ENCODE measurements at places on chromosomes 5 and 9. TPM values are rescaled to one million over a fixed set of nuclear protein-coding genes. Genes with fewer than 3 reads are reported as not detected.

Gene PLEKHG4B
- not detected for total RNA-seq

Gene TRAF1
- 0.87 TPM for total RNA-seq

Gene ADAM19
- total RNA-seq, result 7.7 TPM

Gene GLRX
- 352 TPM for total RNA-seq

Gene FAM151B
- total RNA-seq, result 2.3 TPM

Gene NTNG2
- total RNA-seq, result 0.07 TPM

Gene NUTM2F
- total RNA-seq, result not detected

GRCh38 chr5:137710086-137710485 lies 25.8 kb downstream of the KLHL3 start:
- DNase-seq, result no peak

GRCh38 chr5:156971415-156971814 lies 8.4 kb upstream of the TIMD4 start:
- DNase-seq, result no peak

- DNase-seq, result no peak
These were observed 258.5 kb downstream of the AGTPBP1 start for GRCh38 chr9:85483208-85483607.

GRCh38 chr5:68114378-68115040 lies 101.0 kb upstream of the PIK3R1 start:
- DNase-seq, result no peak

GRCh38 chr5:16457451-16457850 lies 8.1 kb downstream of the ZNF622 start:
- DNase-seq, result no peak

DNA sequence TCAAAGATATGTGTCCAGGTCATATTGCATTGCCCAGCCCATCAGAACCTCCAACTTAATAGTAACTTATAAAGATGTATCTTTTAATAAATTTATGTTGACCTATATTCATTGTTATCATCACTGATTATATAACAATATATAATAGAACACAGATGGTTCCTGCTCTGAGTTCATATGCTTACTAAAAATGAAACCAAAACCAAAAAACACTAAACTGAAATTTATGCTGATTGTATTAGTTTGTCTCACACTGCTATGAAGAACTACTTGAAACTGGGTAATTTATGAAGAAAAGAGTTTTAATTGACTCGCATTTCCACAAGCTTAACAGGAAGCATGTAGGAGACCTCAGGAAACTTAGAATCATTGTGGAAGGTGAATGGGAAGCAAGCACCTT lies 462.5 kb upstream of the TYRP1 start:
- DNase-seq, result no peak

DNA sequence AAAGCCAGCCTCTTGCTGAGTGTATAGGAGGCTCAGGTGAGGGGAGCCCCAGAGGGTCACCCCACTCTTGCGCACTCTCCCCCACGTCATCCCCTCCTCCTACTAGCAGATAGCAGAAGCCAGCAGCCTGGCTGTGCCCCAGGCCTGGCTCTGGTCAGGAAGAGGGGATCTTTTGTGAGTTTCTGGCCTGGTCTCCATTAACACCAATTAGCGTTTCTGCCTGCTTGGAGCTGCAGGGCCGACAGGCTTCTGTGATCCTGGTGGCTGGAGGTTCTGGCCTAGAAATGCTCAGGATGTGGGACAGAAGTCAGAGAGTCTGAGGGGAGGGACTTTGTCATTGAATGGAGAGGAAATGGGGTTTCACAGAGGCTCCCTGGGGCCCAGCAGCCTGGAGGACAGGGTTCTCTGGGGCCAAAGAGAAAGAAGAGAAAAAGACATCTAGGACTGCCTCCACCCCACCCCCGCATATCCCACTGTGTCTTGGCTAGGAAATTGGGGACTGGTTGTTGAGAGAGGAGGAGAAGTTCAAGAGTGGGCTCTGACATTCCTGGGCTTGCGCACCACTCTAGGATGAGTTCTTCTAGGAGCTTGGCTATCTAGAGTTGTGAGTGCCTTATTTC lies 47.5 kb upstream of the ARAP3 start:
- DNase-seq, result no peak

DNA sequence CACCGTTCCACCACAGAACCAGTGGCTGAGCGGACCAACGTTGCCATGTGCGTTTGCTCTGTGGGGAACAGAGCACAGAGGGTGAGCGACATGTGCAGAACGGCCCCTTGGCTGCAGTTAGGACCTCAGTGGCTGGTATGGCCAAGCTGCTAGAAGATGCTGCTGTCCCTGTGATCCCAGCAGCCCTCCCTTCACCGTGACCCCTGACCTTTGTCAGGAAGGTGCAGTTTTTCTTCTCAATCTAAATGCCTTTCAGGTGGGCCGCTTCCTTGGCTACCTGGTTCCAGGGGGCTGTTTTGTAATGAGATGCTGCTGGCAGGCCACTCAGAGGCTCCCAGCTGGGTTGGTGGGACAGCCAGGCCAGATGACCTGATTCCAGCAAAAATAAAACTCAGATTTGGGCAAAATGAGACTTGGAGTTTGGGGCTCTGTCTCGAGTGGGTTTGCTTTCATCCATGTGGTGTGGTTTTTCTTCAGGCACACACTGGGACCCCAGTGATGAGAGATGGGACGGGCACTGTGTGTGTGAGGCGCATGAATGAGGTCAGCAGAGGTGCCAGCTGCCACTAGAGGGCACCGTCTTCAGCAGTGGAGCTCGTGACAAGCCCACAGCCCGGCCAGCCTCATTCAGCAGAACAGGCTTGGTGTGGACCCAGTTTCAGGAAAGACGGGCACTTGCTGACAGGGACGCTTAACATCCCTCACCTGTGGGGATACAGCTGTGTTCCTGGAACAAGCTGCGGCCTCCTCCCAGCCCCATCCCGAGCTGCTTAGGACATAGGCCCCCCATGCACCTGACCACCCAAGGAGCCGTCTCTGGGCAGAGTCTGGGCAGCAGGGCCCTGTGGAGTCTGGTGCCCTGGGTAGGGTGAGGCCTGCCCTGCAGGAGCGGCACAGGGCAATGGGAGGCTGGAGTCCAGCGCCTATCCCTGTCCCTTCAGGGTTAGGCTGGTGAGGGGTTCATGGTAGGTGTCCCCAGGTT lies 4.1 kb downstream of the MRPS2 start:
- peak; percentile 79 for DNase-seq

- no peak for DNase-seq
These were observed 1.1 kb downstream of the PALM2AKAP2 start for GRCh38 chr9:109781086-109781485.

- DNase-seq, result no peak
These were observed 38.3 kb upstream of the ADRA1B start for GRCh38 chr5:159877894-159878448.

GRCh38 chr5:67373518-67373917 lies 176.9 kb upstream of the CD180 start:
- DNase-seq, result no peak

DNA sequence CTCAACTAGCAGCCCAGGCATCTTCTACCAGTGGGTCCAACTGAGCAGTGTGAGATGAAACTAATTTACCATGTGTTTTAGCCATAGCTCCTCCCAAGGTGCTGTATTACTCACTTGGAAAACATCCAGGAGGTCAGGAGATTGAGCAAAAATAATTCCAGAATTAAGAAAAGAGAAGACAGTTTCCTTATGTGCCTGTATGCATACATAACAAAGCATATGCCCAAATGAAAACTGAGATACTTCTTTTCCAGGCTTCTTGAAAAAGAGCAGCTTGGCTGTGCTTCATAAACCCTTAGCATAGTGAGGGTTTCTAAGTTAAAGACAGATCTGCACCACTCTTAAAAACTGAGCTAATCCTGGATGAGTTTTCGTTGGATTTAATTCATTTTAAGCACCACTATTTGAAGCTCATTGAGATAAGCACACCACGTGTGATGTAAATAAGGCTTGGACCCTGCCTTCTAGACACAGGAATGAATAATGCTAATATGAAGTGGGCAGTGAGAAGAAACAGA lies 119.4 kb downstream of the ADAMTS12 start:
- DNase-seq, result no peak
